A549 treated with GW870086 at 1 μM for 4 hours (cell line): ENCODE measurements at places on chromosomes 2 and 18. TPM values are rescaled to one million over a fixed set of nuclear protein-coding genes. Genes with fewer than 3 reads are reported as not detected.

Gene DES
- total RNA-seq = 0.27 to 0.84 TPM (median 0.43 TPM) in 5 replicates

Gene IL1A
- 0.09 to 0.35 TPM (median 0.21 TPM) in 5 replicates for total RNA-seq

Gene MCFD2
- total RNA-seq = 92.5 to 123 TPM (median 115 TPM) in 5 replicates

Gene ZFP36L2
- total RNA-seq = 27.9 to 38.2 TPM (median 36.2 TPM) in 5 replicates

Gene IL1R2
- total RNA-seq = 0.72 to 1.9 TPM (median 1.0 TPM) in 5 replicates

Gene INHA
- 0.18 to 0.47 TPM (median 0.36 TPM) in 5 replicates for total RNA-seq

Gene ALKAL2
- not detected in 5 replicates for total RNA-seq

Gene MAP2
- 0.86 to 1.4 TPM (median 1.2 TPM) in 5 replicates for total RNA-seq

Gene ST6GAL2
- 15.0 to 22.9 TPM (median 17.5 TPM) in 5 replicates for total RNA-seq

Gene GRHL1
- 0.65 to 1.4 TPM (median 0.85 TPM) in 5 replicates for total RNA-seq

Gene ITGB1BP1
- 161 to 189 TPM (median 185 TPM) in 5 replicates for total RNA-seq

Gene TMEM200C
- total RNA-seq = not detected in 5 replicates

Gene RAB12
- total RNA-seq = 19.9 to 27.6 TPM (median 26.5 TPM) in 5 replicates

Gene GNAL
- 5.1 to 8.0 TPM (median 6.4 TPM) in 5 replicates for total RNA-seq

Gene ZEB2
- total RNA-seq = 4.0 to 8.3 TPM (median 6.4 TPM) in 5 replicates
